SK-MEL-5 (cell line): ENCODE measurements at places on chromosomes 7 and 10.

- DNase-seq = peak; percentile 93
These were observed 217.6 kb upstream of the TCF7L2 start for GRCh38 chr10:112732277-112732921.

- no peak for DNase-seq
These were observed 169.1 kb downstream of the LHFPL3 start for GRCh38 chr7:104497379-104497967.

DNA sequence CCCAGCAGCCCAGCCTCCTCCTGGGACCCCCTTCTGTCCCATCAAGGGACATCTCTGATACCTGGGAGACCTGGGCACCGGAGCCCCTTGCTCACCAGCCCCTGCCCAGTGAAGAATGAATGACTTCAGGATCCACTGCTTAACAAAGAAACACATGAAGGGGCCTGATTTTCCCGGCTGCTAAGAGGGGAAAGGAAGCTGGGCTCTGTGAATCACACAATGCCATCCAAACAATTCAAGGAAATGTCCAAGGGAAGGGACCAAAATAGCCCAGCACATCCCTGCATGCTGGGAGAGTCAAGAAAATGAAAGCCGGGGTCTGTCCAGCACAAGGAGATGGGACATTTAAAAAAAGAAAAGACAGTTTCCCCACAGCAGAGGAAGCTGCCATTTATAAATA is 128.7 kb upstream of the JCAD start:
- DNase-seq = no peak

GRCh38 chr7:99453105-99453504 is 12.9 kb downstream of the ATP5MF start:
- DNase-seq = no peak

- peak; percentile 80 for DNase-seq
These were observed 716 bp downstream of the OGA start for GRCh38 chr10:101817337-101818118.

GRCh38 chr7:91832493-91833045 is 47.9 kb downstream of the MTERF1 start:
- no peak for DNase-seq

DNA sequence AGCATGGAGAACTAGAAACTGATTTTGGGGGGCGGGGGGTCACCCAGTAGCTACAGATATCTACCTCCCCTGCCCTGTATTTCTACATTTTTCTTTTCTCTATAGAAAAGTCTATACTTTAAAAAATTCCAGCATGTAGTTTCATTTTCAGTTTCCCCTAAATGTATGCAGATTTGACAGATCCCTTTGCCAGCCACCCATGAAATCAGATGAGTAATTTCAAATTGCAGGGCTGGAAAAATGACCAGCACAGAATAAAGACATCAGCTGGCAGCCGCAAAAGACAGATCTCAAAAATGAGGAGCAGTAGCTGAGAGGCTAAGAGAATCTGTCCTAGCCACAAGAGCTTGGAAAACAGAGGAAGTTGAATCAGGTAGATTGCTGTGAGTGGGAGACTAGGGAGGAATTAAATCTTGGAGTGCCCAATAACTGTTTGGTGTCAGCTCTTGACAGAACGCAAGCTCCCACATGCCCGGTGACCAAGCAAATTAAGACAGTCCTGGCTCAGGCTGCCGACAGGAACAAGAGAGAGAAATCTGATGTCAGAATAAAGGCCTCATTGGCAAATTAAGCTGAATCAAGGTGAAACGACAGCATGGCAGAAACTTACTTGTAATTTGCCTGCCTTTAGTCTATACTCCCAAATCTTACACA is 24.5 kb downstream of the ADRB1 start:
- no peak for DNase-seq

DNA sequence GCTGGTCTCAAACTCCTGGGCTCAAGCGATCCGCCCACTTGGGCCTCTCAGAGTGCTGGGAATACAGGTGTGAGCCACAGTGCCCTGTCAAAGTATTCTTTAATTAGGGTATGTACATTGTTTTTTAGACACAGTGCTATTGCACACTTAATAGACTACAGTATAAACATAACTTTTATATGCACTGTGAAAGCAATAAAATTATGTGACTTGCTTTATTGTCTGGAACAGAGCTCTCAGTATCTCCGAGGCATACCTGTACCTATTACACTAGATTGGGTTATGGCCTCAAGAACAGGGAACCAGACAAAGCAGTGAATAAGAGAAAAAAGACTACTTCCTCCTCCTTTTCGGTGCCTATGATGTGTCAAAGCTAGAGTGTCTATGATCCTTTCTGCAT is 13.1 kb downstream of the ATOH7 start:
- DNase-seq = no peak

GRCh38 chr7:39637400-39637799 is 14.0 kb downstream of the RALA start:
- DNase-seq = no peak

- DNase-seq = peak; percentile 64
These were observed 15.7 kb downstream of the ZFAND2A start for GRCh38 chr7:1144269-1144771.

DNA sequence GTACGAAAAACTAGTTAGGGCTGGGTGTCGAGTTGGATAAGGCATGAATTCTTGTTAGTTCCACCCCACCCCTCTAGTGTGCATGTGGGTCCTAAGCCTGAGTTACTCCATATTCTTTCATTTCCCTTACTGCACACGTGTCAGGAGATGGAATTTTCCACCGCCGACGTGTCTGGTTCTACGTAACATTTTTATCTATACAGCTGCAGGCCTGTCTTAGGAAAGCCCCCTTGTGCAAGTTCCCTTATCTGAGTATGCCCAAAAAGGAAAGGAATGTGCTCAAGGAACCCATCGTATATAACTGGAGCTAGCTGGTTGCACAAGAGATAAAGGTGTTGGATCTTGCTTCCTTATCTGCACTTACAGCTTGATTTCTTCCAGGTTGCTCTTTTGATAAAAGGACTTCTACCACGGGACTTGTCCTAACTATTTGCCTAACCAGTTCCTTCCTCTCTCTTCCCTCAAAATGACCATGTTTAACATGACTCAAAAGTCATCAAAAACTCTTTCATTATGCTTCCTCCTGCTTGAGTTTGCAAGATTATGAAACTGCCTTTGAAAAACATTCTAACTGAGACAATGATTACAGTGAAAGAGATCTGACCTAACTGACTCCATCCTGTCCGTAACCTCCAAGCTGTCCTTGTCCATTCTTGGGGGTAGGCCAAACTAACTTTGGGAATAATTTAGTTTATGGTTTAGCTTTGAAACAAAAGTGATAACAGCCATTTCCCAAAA is 181.4 kb downstream of the AKR1D1 start:
- peak; percentile 32 for DNase-seq

- peak; percentile 80 for DNase-seq
These were observed 90.3 kb downstream of the MYL10 start for GRCh38 chr7:101538596-101539459.

GRCh38 chr10:86327954-86328725 is 38.5 kb downstream of the GRID1 start:
- DNase-seq = no peak

- no peak for DNase-seq
These were observed 755.3 kb upstream of the GALNT17 start for GRCh38 chr7:70376561-70377031.

- DNase-seq = peak; percentile 66
These were observed at the start of gene TBX20 for GRCh38 chr7:35253710-35254495. Gene TBX20, minus strand, starts transcription at chr7:35254100. Its CDS starts 480 bp downstream, at chr7:35253620.

DNA sequence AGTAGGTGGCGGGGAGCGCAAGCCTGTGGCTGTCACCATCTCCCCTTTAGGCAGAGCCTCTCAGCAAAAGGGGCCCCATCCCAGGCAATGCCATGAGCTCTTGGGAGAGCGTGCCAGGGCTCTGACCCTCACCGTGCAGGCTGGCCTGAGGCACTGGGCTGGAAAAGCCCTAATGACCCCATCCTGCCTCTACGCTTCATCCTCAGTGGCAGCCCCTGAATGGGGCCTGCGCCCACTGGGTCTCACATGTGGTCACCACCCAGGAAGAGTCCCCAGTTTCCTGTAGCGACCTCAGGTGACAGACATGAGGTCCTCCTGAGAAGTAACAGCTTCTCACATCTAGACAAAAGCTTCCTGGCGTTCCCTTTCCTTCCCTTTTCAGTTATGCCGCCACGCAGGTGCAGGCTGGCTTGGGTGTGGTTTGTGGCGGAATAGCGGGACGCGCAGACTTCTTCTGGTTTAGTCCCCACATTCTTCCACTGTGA is 59.2 kb downstream of the CLEC2L start:
- no peak for DNase-seq

GRCh38 chr7:1100386-1100785 is 12.5 kb downstream of the GPER1 start:
- DNase-seq = no peak
